RWPE2 (cell line): ENCODE measurements at places on chromosomes 4 and X.

- DNase-seq, result peak; percentile 82
Measured at GRCh38 chr4:87895964-87896621, 63.3 kb downstream of the MEPE start.

DNA sequence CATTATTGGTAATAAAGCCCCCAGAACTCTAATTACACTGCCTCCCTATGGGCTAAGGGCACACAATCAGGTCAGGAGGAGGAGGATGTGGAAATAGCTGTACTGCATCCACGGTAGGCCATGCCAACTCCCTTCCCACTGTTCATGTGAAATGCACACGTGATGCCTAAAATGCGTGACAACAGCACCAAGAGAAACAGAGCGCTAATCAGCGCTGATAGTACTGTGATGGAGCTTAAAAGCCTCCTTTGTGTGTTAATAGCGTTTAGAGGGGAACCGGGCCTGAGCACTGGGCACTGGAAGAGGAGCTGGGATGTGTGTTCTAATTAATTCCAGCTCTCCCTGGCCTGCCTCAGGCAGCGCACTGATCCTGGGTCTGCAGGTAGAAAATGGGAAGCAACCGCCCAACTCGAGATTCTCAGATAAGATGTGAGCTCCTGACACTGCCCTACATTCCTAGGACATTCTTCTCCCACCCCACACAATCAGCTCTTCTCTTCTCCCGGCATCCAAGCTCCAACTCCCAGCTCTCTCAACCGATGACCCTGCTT lies 12.9 kb downstream of the DCTD start:
- no peak for DNase-seq

DNA sequence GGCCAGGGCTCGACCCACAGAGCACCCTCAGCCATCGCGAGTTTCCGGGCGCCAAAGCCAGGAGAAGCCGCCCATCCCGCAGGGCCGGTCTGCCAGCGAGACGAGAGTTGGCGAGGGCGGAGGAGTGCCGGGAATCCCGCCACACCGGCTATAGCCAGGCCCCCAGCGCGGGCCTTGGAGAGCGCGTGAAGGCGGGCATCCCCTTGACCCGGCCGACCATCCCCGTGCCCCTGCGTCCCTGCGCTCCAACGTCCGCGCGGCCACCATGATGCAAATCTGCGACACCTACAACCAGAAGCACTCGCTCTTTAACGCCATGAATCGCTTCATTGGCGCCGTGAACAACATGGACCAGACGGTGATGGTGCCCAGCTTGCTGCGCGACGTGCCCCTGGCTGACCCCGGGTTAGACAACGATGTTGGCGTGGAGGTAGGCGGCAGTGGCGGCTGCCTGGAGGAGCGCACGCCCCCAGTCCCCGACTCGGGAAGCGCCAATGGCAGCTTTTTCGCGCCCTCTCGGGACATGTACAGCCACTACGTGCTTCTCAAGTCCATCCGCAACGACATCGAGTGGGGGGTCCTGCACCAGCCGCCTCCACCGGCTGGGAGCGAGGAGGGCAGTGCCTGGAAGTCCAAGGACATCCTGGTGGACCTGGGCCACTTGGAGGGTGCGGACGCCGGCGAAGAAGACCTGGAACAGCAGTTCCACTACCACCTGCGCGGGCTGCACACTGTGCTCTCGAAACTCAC lies 3.6 kb downstream of the MID1IP1 start:
- DNase-seq, result no peak

DNA sequence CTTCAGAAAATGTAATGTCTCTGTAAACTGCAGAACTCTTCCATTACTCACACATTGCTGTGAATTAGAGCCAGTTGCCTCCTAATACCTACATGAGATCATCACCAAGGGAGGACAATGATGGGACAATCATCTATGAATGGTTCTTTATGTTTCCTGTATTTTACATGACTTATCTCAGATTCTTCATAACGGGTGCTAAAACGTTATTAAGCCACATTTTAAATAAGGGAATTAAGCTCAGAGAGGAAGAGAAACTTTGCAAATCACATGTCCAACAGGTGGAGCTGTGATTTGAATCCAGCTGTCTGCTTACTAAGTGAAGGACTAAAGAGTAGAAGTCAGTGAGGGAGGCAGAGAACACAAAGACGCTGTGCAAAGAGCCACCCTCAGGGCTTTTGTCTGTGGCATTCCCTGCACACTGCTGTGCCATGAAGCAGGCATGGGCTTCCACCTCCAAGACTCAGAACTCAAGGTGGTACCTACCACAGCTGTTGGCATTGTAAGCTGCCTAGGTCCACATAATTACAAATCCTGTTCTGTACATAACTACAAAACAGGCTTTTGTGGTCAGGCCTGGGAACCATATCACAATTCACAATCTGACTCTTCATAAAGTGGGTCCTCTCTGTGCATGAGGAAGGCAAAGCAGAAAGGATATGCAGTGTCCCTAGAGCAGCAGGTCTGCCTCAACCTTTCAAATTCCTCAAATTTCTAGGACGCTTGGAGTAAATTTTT lies 12.8 kb downstream of the TBC1D9 start:
- no peak for DNase-seq

DNA sequence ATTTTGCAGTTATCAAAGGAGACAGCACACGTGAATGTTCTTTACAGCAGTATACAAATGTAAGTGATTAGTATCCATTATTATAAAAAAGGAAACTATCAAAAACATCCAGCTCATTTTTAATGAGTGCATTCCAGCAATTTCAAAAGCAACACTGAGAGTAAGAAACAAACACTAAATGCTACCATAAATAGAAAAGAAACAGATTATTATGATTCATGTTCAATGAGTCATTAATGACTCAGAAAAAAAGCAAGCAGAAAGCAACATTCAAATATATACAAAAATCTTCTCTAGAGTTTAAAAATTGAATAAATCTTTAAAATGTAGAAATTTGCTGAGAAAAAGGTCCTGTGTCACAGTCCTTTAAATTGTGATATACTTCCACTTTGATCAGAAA lies 346.5 kb upstream of the FMR1 start:
- no peak for DNase-seq

DNA sequence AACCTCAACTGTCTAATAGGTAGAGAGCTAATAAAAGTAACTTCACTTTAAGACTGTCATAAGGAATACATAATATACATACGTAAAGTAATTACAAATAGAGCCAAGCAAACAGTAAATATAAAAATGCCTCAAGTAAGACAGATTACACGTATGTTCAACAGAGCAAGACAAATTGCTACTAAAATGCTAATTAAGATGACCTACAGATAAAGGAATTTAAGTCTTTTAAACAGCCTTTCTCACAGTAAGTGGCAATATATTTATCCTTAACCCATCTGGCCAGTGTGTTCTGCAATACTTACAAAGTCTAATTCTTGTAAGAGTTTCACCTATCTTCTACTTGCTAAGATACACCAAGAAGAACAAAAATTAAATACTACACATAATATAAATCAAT lies 12.7 kb downstream of the G3BP2 start:
- DNase-seq, result no peak

DNA sequence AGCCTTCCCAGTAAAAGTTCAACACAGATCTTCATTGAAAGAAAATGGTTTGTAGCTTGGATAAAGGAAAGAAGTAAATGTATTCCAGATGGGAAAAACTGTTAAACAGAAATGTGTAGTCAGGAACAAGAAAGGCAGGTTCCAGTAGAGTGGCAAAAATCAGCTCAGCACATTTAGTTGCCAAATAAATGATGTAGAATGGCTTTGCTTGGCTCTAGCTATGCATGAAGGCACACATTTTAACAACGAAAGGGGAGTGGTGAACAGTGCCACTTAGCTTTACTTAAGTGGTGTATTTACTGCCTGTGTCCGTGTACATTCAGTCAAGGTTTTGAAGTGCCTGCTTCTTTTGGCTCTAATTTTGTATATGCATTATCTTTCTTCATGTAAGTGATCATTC lies 644.5 kb upstream of the ATOH1 start:
- DNase-seq, result no peak

GRCh38 chrX:122269243-122269781 lies 914.8 kb upstream of the GRIA3 start:
- no peak for DNase-seq

- DNase-seq, result no peak
Measured at GRCh38 chr4:118277243-118277642, 75.6 kb downstream of the PRSS12 start.

DNA sequence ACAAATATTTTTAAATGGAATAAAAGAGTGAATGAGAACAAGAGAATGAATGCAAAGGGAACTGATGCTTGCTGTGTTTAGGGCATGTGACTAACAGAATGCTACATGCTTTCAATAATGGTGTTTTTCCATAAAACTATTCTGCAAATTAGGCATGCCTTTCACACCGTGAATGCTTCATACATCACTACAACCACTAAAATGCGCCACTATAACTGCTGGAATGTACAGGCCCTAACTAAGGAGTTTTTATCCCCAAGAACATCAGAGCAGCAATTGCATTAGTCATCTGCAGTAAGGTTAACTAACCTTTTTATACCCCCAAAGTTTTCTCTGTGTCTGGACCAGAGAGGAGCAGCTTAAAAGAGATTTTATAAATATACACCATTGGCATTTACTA lies 190.4 kb downstream of the ARAP2 start:
- no peak for DNase-seq

DNA sequence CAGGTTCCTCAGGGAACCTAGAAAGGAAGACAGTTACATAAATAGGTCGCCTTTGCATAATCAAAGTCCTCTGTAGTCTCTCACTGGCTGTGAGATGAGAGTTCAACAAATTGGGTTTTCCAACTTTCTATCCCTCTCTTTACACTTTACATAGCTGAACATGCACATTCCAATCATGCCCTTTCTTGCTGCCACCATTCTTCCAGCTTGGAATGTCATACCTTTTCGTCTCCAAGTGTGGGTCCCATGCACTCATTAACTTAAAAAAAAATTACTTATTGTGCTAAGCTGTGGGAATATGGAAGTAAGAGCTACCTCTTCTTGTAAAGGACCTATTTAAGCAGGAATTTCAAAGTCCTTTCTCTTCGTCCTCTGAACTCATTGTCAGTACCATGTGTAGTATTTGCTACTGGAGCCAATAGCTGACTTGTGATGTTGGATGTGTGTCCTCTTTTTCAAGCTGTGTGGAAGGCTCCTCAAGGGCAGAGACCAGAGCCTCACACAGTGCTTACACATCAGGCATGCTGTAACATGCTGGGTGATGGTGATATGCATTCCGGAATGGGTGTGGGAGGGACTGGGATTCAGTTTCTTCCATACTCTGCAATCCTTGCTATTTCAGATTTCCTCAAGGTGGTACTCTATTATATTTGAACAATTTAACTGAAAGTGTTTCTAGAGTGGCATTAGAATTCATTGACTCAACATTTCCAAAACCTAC lies 7.1 kb downstream of the ENOPH1 start:
- peak; percentile 81 for DNase-seq

DNA sequence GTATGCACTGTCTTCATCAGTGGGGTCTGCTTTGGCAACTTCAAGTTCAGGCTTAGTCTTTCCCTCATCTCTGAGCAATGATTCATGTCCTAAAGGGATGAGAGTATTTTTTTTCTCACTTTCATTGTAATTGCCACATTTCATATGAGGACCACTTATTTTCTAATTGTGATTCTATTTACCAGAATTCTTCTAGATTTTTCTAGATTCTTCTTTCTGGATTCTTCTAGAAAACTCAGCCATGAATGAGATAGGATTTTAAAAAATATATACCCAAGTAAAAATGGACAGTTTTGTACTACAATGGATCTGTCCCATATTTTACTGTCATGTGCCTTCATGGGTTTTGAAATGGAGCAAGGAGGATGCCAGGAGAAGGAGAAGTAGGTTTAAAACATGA lies 78.4 kb downstream of the TSPAN7 start:
- no peak for DNase-seq

GRCh38 chrX:103999234-103999633 lies 14.3 kb downstream of the H2BW1 start:
- DNase-seq, result no peak

DNA sequence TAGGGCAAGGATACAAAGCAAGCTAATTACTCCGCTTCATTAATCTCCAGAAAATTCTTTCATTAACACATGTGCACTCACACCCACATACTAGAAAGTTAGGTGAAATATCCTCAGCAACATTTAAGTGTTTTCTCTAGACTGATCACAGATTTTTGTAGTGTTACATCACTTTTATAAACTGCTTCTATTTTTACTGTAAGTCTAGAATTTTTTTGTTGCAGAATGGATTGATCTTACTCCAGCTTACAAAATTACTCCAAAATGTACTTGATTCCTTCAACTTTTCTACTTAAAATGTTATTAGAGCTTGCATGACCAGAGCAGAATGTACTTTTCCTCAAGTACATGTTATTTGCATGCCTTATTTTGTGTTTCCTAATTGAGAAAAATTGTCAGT lies 2325.2 kb downstream of the PCDH7 start:
- DNase-seq, result no peak

DNA sequence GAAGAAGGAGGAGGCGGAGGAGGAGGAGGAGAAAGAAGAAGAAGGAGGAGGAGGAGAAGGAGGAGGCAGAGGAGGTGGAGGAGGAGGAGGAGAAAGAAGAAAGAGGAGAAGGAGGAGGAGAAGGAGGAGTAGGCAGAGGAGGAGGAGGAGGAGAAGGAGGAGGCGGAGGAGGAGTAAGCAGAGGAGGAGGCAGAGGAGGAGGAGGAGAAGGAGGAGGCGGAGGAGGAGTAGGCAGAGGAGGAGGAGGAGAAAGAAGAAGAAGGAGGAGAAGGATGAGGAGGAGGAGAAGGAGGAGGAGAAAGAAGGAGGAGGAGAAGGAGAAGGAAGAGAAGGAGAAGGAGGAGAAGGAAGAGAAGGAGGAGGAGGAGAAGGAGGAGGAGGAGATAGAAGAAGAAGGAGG lies 19.9 kb downstream of the MRFAP1 start:
- no peak for DNase-seq
